ENCODE measurements at places on chromosomes 13 and 19. TPM values are rescaled to one million over a fixed set of nuclear protein-coding genes. Genes with fewer than 3 reads are reported as not detected.

Gene SMG9
- polyA plus RNA-seq, result 58.7 TPM

Gene MAST3
- polyA plus RNA-seq, result 6.7 TPM

Gene RNF17
- not detected for polyA plus RNA-seq

Gene TMEM190
- polyA plus RNA-seq, result 2.0 TPM

Gene CYTH2
- polyA plus RNA-seq, result 103 TPM

Gene ZNF45
- 30.4 TPM for polyA plus RNA-seq

Gene POLR2E
- 131 TPM for polyA plus RNA-seq

Gene BICRA
- polyA plus RNA-seq, result 13.9 TPM

Gene SIGLEC7
- 0.63 TPM for polyA plus RNA-seq
